ENCODE measurements at places on chromosomes 3 and 15.

GRCh38 chr3:108430540-108430939, 79.9 kb downstream of the MYH15 start:
- DNase-seq: no peak

GRCh38 chr3:30609930-30610701, 3.7 kb downstream of the TGFBR2 start:
- no peak for DNase-seq

DNA sequence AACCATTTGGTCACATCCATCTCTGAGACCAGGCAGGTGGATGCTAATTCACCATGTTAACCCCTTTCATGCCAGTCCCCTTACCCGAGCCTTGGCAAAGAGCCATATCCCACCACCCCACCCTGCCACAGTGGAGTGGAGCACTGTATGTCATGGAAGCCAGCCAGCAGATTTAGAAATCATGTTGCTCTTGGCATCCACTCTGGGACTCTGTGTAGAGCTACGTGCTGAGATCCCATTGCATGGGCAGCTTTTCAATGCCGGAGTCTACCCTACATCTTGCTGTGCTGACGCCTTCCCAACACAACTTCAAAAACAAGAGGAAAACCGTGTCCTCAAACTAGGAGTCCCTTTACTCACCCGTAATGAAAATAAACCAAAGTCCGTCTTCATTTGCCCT, 131.0 kb downstream of the NTRK3 start:
- DNase-seq: no peak

DNA sequence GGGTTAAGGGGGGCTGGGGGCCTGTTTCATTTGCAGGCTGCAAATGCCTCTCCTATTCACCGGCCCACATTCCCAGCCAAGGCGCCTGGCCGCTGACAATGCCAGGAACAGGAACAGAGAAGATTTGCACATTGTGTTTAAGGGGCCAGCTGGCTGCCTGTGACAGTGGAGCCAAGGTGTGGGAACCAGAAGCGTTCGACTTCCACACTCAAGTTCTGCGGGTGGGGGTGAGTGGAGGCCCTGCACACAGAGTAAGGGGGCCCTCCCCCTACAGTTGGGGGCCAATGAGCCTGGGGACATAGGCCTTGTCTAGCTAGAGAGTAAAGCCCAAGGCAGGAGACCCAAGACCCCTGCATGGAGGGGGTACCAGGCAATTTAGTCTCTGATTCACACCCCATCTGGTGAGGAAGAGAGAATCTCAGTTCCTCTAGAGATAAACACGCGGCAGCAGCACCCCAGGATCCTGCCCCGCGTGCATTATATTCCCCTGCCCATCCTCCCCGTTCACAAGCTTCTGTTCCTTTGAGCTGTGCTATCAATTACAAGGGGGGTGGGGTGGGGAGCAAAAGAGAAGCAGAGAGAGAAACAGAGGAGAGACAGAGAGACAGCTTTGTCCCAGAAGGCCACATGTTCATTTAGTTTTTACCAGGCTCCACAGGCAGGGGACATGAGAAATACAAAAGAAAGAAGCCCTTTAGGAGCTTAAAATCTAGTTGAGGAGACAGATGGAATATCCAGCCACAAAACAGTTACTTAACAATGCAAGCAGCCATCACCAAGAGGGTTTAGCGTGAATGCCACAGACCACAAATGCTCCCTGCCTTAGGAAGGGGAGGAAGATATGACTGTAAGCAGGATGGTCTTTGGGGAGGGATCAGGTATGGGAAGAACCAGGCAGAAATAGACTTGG, 9.2 kb downstream of the IGDCC3 start:
- DNase-seq: no peak

- no peak for DNase-seq
Observed at GRCh38 chr15:76158815-76159214, 99.0 kb downstream of the TMEM266 start.

DNA sequence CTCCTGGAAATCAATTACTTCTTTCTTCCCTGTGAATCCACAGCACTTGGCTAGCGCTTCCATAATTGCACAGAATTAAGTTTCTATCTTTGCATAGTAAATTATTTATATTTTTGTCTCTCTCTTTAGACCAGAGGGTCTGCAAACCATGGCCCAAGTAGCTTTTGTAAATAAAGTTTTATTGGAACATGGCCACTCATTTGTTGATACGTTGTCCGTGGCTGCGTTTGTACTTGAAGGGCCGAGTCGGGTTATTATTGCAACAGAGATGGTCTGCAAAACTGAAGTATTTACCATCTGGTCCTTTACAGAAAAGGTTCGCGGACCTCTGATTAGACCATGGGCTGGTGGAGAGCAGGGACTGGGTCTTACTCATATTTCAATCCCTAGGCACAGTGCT, 102.5 kb downstream of the RPLP1 start:
- DNase-seq: no peak

GRCh38 chr3:161333696-161334095, 37.6 kb downstream of the SPTSSB start:
- no peak for DNase-seq

GRCh38 chr3:178318941-178319816, 217.1 kb upstream of the KCNMB2 start:
- no peak for DNase-seq

DNA sequence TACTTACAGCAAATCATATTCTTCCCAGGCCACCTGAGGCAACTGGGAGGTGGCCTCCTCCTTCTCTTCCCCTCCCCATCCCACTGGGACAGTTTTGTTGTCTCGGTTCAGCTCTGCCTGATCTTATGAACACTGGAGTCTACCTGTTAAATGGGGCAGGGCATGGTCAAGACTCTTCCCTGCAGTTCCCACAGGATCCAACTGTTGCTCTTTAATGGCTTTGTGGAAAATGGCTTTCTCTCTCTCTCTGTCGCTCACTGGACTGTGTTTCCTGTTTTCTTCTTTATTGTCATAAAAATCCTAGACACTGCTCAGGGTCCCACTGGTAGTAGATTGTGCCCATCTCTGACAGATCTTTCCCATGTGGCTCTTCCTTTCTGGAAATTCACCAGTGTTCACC, 40.2 kb downstream of the SLC27A2 start:
- no peak for DNase-seq

GRCh38 chr15:91135201-91136130, 35.4 kb downstream of the SV2B start:
- DNase-seq: no peak

DNA sequence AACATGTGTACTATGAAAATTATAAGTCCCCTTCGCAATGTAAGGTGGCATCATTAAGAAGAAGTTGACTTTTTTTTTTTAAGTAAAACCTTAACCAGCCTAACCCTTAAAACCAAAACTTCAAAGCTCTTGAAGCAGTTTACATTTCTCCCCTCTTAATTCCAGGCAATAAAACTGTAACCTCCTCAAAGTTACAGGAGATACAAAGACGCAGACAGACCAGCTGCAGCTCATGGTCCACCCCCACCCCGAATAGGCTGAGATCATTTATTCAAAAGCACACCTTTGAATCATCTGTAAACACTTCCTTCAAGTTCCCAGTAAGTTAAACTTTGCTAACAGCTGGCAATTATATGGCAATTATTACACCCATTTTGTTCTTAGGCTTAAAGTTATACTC, 414.5 kb downstream of the ERC2 start:
- DNase-seq: no peak

DNA sequence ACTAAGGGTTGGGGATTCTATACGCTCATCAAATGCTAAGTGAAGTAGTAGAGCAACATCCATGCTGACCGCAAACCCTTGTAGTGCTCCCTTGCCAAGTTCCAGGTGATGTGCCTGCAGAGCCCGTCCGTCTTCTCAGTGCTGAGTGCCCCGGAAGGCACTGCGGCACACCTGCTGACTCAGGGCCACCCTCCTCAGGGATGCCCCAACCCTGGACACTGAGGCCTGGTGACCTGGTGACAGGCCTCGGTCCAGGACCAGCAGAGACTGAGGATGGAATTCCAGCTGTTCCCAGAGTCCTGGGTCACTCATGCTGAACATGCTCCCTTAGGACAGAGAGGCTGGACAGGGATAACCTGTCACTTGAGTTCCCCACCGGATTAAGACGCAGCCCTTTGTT, 422.5 kb downstream of the OCA2 start:
- DNase-seq: no peak

DNA sequence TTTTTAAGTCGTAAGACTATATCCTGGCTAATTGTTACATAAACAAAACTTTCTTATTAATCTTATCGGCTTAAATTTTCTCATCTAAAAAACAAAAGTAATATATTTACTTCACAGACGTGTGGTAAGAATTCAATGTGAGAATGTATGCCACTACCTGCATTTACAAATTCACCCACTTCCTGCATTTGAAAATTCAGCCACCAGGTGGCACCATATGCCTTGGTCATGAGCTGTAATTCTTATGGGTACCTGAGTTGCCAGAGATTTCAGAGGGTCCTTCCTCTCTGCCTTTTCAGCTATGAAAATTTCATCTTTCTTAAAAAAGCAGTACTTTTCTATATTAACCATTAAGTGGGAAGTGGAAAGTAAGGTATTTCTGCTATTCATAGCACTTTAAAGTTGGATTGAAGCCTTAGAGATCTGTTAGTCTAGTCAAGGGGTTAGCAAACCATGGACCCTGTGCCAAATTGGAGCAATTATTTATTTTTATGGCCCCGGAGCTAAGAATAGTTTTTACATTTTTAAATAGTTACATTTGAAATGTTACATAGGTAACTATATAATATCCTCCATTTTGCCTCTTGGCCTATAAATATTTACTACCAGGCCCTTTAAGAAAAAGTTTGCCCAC, 127.8 kb downstream of the HCN4 start:
- DNase-seq: peak; percentile 60

DNA sequence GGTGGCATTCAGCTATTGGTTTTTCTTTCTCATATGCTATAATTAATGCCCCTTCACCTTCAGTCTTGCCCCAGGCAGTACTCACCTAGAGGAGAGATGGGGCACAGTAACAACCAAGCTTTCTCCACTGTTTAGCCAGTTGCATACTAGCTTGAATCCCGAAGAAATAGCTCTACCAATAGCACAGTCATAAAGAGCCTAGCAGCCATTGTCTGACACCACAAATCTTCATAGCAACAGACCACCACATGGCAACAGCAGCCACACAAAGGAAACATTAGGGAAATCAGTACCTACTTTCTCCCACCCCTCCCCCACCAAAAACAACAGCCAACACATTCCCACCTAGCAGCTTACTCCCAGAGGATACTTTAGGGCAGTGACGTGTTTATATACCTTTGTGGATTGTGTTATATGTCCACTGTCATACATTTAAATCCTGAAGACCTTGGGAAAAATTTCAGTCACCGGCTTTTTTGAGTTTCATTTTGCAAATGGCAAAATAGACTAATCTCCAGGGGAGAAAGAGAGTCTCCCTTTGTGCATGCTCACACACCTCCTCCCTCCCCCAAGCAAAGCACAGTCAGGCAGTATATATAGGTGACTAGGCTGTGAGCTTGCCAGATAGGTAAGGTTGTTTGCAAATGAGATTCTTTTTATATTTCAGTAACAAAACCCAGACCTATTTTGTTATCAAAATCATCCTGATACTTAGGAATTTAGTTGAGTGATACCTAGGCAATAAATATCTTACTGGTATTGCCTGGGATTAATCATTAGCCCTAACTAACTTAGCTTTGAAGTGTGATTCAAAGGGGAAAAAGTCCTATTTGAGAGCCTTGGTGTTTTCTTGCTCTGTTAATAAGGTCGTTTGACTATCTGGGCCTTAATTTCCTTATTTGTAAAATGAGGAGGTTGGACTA, 140.6 kb downstream of the RBPMS2 start:
- DNase-seq: no peak

GRCh38 chr3:98361289-98361688, 7.6 kb downstream of the OR5K4 start:
- DNase-seq: no peak

DNA sequence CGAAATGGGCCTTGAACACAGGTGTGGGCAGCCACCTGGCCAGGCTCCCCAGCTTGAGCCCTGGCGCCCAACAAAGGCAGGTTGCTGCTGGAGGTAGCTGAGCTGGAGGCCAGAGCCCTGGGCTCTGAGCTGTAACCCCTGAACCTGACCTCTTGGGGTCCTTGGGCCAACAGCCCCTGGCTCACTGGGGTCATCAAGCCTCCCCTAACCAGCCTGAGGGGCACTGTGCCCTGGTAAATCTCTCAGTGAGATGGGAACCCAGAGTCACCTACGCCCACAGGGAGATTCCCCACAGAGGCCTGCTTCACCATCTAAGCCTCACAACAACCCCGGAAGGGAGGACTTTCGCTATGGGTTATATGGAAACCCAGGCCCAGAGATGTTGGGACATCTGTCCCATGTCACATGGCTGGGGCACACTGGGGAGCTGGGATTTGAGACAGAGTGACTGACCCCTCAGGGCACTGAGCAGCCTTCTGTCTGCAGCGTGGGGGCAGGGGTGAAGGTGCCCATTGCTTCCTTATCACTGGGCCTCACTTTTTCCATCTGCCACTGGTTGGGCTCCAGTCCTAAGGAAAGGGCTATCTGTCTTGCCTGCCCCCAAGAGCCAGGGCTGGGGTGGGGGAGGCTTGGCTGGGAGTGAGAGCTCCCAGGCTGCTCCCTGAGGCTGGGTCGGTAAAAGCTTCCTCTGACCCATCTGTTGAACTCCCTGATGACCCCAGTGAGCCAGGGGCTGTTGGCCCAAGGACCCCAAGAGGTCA, 59.1 kb downstream of the IQSEC1 start:
- DNase-seq: no peak

DNA sequence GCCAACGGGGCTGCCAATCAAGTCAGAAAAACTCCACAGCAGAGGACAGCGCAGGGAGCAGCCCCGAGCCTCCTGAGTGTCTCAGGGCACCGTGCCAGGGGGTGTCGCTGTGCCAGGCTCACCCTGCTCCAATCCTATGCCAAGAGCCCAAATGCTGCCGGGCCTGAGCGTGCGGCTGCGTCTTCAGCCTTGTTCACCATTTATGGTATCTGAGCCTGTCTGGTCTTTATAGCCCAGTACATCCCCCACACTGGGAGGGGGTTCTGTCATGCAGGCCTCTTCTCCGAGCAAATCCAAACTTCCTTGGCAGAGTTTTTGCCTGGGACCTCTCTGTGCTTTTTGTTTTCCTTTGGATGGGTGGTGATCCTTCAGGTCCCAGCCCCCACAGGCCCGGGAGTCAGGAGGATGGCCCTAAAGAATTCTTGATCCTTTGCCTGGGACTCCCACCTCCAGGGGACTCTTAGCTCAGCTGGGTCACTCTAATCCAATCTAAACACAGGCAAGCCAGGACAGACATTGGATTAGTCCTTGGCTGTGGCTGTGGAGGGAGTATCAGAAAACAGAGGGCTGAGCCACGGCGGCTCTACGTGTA, 135.1 kb upstream of the HACD2 start:
- no peak for DNase-seq

- DNase-seq: peak; percentile 40
Observed at GRCh38 chr3:187841560-187841959, 96.3 kb upstream of the BCL6 start.

DNA sequence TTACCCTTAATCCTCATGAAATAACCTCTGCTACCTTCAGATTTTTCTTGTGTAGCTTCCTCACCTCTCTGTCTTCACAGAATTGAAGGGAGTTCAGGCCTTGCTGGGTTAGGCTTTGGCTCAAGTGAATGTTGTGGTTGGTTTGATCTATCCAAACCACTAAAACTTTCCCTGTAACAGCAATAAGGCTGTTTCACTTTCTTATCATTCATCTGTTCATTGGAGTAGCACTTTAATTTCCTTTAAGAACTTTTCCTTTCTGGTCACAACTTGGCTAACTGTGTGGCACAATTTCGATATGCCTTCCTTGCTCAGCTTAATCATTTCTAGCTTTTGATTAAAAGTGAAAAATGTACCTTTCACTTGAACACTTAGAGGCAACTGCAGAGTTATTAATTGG, 129.8 kb downstream of the NR1I2 start:
- DNase-seq: no peak

GRCh38 chr15:91508633-91509032, 344.9 kb upstream of the SLCO3A1 start:
- no peak for DNase-seq
